ENCODE measurements at places on chromosomes 11 and 22.
A peak's percentile ranks its signal among the peaks of the same experiment; 100 is the strongest.

DNA sequence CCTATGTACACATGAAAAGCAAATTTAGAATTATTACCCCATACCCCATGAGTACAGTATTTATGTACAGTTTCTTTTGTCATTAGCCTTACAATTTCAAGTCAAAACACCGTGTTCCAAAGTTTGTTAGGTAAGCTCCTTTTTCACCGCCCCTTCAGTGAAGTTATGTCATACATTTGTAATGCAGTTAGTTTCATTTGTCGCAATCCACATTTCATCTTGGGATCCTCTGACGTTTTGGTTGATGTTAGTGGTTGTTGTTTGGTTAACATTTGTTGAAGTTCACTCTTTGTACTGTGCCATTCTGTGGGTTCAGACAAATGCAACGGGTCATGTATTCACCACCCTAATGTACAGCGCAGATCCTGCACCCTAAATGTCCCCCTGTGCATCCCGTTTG lies 45.2 kb downstream of the ARHGEF12 start:
- no peak for DNase-seq

DNA sequence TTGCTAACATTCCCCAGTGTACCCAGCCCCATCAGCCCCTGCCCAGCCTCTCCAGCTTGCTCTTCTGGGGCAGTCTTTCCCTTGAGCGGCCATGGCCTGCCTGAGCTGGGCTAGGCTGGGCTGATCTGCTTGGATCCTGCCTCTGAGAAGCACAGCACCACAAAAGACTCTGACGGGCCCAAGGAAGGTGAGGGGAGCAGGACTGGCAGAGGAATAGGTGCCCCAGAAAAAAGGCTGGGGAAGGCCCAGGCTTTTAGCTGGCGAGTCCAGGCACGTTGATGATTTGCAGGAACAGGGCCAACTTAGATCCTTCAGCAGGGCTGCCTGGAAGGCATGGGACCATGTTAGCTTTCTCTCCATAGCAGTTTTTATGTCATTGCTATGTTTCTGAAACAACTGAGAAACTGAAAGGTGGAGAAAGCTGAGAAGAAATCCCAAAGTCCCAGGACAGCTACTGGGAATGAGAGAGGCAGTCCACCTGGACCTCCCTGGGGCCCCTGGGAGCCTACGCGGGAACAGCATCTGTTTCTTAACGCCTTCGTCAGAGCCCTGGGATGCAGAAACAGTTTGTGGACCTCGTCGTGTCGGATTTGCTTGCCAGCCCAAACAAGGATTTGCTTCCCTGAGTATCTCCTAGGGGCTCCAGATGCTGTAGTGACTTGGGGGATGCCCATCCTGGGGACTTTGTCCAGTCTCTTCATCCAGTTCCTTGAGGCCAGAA lies 24.4 kb upstream of the FXYD6 start:
- no peak for DNase-seq

DNA sequence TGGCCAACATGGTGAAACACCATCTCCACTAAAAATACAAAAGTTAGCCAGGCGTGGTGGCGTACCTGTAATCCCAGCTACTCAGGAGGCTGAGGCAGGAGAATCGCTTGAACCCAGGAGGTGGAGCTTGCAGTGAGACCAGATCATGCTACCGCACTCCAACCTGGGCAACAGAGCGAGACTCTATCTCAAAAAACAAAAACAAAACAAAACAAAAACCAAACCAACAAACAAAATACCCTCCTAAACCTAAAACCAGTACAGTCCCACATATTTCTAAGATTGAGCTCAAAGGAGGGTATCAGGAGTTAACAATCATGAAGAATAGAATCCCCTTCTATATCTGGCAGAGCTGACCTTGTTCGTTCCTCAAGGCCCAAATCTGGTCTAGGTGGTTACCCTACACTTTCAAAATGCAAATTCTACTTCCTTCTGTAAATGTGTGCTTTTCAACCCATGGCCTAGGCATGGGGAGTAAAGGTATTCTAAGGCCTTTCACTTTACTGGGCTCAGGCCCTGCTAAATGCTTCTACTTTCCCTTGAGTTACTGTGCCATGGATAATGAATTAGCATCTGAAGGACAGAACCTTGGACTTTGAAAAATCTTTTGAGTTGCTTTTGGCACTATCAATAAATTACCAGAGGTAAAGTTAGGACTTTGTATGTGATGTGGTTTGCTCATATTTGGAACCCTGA lies 10.4 kb upstream of the PPP2R1B start:
- no peak for DNase-seq

- DNase-seq = no peak
Observed at GRCh38 chr11:45392591-45393091, 106.5 kb upstream of the SYT13 start.

DNA sequence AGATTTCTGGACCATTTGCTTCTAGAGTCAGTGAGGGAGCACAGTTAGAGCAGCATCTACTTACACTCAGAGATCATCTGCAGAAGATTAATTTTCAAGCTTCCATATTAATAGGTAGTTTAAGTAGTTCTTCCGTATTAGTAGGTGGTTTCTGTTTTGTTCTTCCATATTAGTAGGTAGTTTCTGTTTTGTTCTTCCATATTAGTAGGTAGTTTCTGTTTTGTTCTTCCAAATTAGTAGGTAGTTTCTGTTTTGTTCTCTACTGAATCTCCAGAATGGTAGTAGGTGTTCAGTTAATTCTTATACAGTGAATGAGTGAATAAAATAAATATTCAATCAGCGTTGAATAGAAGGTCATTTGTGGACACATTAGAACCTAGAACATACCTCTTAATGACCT lies 175.7 kb downstream of the TMEM135 start:
- peak; percentile 2 for DNase-seq

GRCh38 chr22:39893526-39893925 lies at the start of gene ENTHD1:
Gene ENTHD1 (minus strand): TSS chr22:39893760. CDS start chr22:39887748, 6,012 bp downstream.
- DNase-seq = no peak

DNA sequence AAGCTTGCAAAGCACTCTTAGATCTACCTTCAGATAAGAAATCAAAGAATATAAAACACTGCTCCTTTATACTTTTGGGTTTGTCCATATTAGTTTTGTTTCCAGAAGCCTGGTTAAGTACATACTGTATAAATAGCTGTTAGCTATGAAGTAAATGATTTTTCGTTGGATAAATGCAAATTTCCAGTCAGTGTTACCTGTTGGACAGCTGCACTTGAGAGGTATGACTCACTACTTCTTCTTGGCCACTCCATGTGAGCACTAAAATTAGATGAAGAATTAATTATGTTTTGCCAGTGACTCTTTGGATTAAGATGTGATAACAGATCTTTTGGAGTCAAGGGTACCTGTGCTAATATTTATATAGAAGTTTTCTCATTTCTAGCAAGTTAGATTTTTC lies 9.5 kb upstream of the TSG101 start:
- no peak for DNase-seq

GRCh38 chr22:29205594-29206371 lies at the start of gene EMID1:
Gene EMID1 (plus strand): TSS chr22:29205896. CDS start chr22:29206039, 143 bp downstream.
- no peak for DNase-seq

- no peak for DNase-seq
Observed at GRCh38 chr11:5992150-5992549, 5.4 kb upstream of the OR52L1 start.

DNA sequence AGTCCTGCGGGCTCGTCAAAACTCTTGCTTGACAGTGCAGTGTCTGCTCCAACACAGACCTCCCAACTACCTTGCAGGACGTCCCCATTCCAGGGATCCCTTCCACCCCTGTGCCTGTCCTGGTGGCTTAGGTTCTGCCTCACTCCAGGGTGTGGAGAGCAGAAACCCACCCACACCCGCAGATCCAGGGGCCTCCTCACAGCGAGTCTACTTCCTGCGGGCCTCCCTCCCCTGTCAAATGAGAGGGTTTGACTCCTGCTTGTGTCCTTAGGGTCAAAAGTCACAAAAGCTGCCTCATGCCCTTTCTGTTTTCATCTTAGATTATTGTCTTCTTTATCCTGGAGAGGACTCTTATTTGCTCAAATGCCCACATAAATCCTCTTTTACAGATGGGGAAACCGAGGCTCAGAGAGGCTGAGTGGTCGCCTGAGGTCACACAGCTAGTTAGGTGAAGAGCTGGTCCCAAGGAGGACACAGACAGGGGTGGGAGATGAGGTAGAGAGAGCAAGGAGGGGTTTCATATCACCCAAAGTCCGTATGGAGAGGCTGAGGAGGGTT lies 81.1 kb upstream of the KCNQ1OT1 start:
- DNase-seq = no peak

DNA sequence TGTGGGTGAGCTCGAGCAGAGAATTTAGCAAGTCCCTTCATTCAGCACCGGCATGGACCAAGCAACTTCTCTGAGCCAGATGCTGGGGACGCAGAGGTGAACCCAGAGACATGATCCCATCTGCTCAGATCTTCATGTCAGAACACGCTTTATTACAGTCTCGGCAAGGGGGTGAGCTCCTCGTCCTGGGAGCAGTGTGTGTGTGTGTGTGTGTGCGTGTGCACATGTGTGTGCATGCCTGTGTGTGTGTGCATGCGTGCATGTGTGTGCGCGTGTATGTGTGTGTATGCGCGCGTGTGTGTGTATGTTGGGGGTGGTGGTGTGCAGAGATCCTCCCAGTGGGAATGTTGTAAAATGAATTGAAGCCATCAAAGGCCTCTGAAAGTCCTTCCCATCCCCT lies 9.8 kb downstream of the MIAT start:
- DNase-seq = no peak

- no peak for DNase-seq
Observed at GRCh38 chr11:126354631-126355323, 709 bp upstream of the ST3GAL4 start.

DNA sequence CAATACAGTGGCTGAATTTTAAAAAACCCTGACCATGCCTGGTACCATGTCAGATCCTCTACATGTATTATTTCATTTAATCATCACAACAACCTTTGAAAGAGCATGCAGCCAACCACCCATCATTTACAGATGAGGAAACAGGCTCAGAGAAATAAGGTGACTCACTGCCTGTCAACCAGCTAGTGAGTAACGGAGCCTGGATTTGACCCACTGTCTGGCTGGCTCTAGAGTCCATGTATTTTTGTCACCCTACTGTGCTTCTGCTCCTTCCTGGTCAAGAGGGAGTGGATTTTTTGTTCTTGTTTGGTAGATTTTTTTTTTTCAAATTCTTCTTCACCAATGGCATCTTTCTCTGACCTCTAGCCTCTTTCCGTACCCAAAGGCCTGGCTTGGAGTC lies 77.4 kb downstream of the CWC15 start:
- no peak for DNase-seq

- DNase-seq = no peak
Observed at GRCh38 chr11:122189229-122189628, 73.2 kb upstream of the BLID start.

DNA sequence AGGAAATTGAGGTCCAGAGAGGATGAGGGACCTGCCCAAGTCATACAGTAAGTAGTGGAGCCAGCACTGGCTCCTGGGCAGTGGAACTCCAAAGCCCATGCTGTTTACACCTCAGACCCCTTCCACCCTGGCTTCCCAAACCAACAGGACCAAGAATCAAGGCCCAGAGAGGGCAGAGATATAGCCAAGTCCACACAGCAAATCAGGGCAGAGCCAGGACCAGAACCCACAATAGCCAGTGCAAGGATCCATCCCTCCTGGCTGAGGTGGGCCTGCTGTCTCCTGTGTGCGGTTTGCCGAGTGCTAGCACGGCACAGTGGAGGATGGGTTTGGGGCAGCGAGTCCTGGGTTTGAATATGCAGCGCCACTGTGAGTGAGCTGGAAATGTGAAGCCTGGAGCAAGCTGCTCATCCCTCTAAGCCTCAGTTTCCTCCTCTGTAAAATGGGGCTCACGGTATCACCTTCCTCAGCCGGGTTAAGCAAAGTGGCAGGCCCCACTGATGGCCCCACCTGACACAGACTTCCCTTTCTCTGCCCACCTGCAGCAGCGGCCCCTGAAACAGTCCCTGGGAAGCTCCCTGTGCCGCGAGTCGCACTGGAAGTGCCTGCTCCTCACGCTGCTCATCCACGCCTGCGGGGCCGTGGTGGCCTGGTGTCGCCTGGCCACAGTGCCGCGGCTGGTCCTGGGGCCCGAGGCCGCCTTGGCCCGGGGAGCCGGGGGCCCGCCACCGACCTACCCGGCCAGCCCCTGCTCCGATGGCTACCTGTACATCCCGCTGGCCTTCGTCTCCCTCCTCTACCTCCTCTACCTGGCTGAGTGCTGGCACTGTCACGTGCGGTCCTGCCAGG lies 2.3 kb downstream of the TMEM151A start:
- DNase-seq = no peak

DNA sequence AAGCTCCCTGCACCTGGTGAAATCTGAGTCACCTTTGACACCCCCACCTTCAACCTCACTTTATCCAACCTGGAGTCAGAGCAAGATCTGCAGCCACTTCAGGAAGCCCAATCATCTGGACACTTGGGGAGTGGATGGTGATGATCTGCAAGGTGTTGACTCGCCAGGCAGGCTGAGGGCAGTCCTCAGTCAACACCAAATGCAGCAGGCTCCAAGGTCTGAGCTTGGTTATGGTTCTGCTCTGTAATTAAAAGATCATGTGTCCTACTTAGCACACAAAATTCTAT lies 446.9 kb downstream of the BRD1 start:
- DNase-seq = no peak

DNA sequence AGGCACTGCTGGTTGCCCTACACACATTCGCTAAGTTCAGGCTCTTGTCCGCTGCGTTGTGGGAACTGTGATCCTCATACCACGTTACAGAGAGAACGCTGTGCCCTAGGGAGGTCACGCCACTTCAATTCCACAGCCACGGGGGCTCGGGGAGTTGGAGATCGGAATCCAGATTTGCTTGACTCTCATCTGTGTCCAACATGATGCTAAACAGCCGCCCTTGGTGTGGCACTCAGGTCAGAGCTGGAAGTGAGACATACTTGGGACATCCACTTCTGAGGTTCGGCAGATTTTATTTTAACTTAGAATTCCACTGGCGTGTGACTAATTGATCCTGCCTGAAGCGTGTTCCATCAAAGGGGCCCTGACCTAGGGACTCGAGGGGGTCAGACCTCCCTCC lies 41.7 kb downstream of the RIBC2 start:
- DNase-seq = no peak

DNA sequence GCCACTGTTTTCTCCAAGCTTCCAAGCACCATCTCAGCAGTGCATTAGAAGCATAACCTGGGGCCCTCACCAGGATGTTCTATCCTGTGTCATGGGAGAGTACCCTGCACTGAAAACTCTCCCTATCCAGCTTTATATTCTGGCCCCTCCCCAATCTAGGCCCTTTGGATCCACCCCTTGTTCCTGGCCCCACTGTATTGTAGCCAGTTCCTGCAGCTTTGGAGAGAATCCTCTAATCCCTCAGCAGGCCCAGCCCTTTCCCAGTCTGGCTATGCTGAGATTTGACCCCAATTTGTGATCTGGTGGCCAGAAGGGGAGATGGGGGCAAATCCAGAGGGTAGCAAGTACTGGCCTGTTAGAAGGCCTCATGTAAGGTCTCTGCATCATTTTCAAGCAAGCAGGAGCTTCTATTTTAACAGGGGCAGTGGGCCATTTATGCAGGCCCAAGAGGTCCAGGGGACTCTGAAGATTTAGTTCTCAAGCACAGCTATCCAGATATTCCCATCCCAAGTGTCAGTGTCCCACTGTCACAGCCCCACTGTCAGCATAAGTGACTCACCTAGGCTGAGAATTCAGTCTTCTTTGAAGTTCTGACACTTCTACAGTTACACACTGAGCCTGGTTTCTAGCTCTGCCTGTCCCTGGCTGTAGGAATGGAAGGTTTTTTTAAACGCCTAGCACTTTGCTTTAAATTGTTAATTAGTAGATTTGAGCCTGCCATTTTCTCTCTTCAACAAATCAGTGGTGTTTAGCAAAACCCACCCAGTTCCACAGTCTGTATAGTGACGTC lies 589.5 kb upstream of the CADM1 start:
- DNase-seq = no peak

- no peak for DNase-seq
Observed at GRCh38 chr11:8603696-8604077, 9.7 kb upstream of the STK33 start.
